A673 (cell line): ENCODE measurements at places on chromosomes 1 and 21. TPM values are rescaled to one million over a fixed set of nuclear protein-coding genes. Genes with fewer than 3 reads are reported as not detected.

DNA sequence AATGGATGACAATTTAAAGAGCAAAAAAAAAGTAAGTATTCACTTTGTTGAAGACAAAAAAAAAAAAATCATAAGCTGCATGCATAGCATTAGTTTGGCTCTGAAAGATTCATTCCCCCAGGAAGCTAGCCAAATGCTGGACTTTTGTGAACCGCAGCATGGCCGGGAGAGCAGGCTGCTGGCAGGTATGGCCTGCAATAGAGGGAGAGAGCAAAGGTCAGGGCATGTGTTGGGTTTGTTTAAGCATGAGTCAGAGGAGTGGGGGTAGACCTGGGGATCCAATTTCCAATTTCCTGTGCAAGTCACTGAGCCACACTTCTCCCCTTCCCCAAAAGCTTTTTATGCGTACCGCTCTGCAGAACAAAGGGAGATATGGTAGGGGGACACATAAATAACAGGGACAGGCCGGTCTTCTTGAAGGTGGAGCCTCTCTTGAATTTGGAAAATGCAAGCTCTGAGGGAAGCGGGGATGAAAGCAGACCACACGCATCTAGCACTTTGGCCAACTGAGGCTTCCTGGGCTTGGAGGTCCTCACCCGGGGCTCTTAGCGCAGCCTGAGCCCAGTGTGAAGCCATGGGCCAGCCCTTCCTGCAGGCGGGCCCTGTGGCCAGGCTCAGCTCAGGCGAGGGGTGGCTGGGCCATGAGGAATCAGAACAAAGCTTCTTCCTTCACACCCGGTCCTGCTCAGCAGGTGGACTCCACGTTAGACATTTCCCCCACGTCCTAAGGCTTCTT lies 171.1 kb downstream of the TOMM20 start:
- H3K36me3 ChIP-seq, result no peaks in the 10 kb centered on the region
- no peak for DNase-seq
- no peaks in the 10 kb centered on the region for H3K27me3 ChIP-seq
- H3K4me3 ChIP-seq, result no peak overlapping the region

- H3K36me3 ChIP-seq, result no peaks in the 10 kb centered on the region
- H3K4me1 ChIP-seq, result no peaks in the 10 kb centered on the region
- no peak overlapping the region for H3K4me3 ChIP-seq
- DNase-seq, result no peak
- no peak overlapping the region for H3K27ac ChIP-seq
Measured at GRCh38 chr1:202086579-202087350, 36.0 kb upstream of the GPR37L1 start.

The PPOX gene
- total RNA-seq, result 24.3 and 25.2 TPM in 2 replicates

The DMBX1 gene
- total RNA-seq, result 0.69 and 1.4 TPM in 2 replicates

DNA sequence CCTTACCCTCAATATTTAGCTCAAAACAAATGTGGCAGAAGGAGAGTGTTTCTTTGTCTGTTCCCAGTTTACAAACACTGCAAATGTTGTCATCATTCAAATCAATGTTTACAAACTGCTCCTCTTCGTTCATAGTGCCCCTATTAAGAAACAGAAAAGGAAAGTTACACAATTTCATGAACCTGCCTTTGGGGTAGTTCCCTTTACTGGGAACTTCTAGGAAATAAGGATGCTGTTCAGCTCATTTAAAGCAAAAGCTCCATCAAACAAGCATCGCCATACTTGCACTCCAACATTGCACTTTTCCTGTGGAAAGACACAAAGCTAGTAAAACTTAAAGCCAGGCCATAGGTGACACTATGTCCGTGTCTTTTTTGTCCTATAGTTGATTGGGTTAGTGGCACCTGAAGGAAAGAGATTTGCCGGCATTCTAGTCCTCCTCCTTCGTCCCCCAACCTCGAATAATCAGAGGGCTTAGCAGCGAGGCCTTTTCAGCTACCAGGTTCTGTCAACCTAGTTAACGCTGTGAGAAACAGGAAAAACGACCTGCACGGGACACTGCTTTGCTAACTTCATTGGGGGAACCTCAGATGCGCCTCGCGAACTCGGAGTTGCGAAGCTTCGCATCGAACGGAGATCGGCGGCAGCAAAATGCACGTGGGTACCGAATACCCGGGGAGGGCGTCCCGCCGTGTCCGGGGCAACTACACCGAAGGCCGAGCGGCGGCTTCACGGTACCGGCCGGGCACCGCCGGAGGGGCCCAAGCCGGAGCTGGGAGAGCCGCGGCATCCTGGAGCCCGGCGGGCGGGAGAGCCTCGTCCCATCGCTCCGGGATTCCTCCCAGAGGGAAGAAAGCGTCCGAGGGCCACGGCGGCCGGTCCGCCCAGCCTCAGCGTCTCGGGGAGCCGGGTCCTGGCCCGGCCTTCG lies 706 bp downstream of the C21orf91 start:
- peaks cover 10% of the 10 kb centered on the region for H3K4me1 ChIP-seq
- no peaks in the 10 kb centered on the region for H3K27me3 ChIP-seq
- peak; percentile 49 for DNase-seq
- H3K4me3 ChIP-seq, result peak overlapping the region; percentile 82
- H3K36me3 ChIP-seq, result peaks cover 6% of the 10 kb centered on the region
- peak overlapping the region; percentile 98 for H3K27ac ChIP-seq

GRCh38 chr1:221227872-221228337 lies 348.7 kb downstream of the HLX start:
- H3K27ac ChIP-seq, result no peak overlapping the region
- H3K4me3 ChIP-seq, result no peak overlapping the region
- DNase-seq, result no peak
- H3K36me3 ChIP-seq, result no peaks in the 10 kb centered on the region
- no peaks in the 10 kb centered on the region for H3K27me3 ChIP-seq

GRCh38 chr1:23004112-23004511 lies 11.5 kb downstream of the TEX46 start:
- H3K4me3 ChIP-seq, result no peak overlapping the region
- H3K36me3 ChIP-seq, result no peaks in the 10 kb centered on the region
- no peak for DNase-seq
- H3K4me1 ChIP-seq, result no peaks in the 10 kb centered on the region
- H3K27me3 ChIP-seq, result no peaks in the 10 kb centered on the region

DNA sequence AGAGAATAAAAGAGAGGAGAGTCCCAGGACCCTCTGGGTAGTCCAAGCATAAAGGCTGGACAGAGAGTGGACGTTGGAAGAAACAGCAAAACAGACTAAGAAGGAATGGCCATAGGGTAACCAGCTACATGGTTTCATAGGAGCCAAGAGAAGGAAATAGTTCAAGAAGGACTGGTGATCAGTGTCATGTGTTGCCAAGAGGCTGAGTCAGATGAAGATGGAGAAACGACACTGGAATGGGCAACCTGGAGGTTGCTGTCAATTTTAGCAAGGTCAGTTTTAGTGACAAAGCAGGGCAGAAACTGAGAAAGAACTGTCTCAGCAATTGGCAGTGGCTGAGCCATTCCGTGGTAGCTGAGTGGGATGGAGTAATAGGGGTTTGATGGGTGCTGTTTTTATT lies 41.4 kb downstream of the HMGB4 start:
- H3K36me3 ChIP-seq, result no peaks in the 10 kb centered on the region
- no peak overlapping the region for H3K27ac ChIP-seq
- H3K4me3 ChIP-seq, result no peak overlapping the region
- H3K27me3 ChIP-seq, result no peaks in the 10 kb centered on the region
- H3K4me1 ChIP-seq, result peaks cover 3% of the 10 kb centered on the region
- no peak for DNase-seq

DNA sequence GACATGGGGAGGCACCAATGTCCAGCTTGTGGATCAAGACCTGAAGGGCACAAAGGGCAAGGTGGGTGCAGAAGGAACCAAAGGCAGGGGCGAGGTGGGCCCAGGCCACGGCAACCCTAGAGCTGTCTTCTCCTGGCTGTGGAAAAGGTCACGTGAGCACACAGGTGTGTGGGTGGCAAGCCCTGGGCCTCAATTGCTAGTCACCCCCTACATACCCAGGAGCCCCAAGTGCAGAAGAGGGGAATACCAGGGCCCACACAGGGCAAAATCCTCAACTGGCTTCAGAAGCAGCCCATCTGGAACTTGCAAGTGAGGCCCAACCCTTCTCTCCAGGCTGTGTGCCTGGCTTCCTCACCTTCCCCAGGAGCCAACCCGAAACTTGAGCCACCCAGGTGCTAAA lies 25.6 kb downstream of the ZBTB17 start:
- H3K4me3 ChIP-seq, result no peak overlapping the region
- H3K27ac ChIP-seq, result peak overlapping the region; percentile 57
- peaks cover 24% of the 10 kb centered on the region for H3K36me3 ChIP-seq
- H3K4me1 ChIP-seq, result peaks cover 62% of the 10 kb centered on the region

DNA sequence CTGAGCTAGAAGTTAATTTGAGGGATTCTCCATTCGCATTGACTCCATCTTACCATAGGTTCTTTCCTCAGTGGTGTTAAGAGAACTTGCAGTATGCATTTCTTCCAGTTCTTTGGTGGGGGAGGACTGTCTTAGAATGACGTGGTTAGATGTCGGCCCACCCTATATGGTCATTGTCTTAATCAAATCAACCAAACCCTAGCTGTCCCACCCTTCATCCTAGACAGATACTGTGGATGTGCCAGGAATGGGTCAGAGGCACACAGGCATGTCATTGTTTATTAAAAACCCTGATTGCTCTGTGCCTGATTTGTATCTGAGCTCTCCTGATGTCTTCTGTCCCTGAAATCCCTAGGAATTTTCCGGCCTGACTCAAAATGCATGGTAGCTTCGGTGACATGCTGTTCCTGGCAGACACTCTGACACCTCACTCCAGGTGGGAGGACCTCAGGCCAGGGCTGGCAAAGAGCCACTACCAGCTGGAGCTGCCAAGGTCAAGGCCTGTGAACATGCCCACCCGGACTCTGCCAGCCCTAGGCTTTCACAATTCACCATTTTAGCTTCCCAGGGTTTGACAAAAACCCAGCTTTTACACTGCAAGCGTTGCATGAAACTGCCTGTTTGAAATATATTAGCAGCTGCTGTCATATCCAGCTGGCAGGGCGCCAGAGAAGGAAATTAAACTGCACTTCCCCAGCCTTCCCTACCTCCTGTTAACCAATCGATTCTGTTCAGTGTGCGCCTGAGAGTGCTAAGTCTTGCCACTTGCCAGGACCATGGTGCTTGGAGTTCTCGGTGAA lies 134.0 kb downstream of the FAM78B start:
- no peaks in the 10 kb centered on the region for H3K4me1 ChIP-seq
- H3K4me3 ChIP-seq, result no peak overlapping the region
- no peaks in the 10 kb centered on the region for H3K36me3 ChIP-seq
- DNase-seq, result peak; percentile 25

The CFAP141 gene
- total RNA-seq, result not detected in 2 replicates

- H3K27ac ChIP-seq, result no peak overlapping the region
- H3K36me3 ChIP-seq, result no peaks in the 10 kb centered on the region
- H3K4me1 ChIP-seq, result peaks cover 17% of the 10 kb centered on the region
Measured at GRCh38 chr1:167429612-167430011, 88.7 kb downstream of the CD247 start.

GRCh38 chr1:246454655-246455054 lies 52.4 kb downstream of the SMYD3 start:
- no peak for DNase-seq
- no peak overlapping the region for H3K4me3 ChIP-seq
- H3K4me1 ChIP-seq, result peaks cover 5% of the 10 kb centered on the region
- no peaks in the 10 kb centered on the region for H3K27me3 ChIP-seq
- H3K36me3 ChIP-seq, result no peaks in the 10 kb centered on the region

- H3K4me1 ChIP-seq, result no peaks in the 10 kb centered on the region
- DNase-seq, result no peak
- no peaks in the 10 kb centered on the region for H3K27me3 ChIP-seq
- H3K27ac ChIP-seq, result no peak overlapping the region
- no peaks in the 10 kb centered on the region for H3K36me3 ChIP-seq
- no peak overlapping the region for H3K4me3 ChIP-seq
Measured at GRCh38 chr1:117271129-117271528, 60.4 kb upstream of the VTCN1 start.

GRCh38 chr1:162699366-162699765 lies 67.1 kb downstream of the DDR2 start:
- no peaks in the 10 kb centered on the region for H3K27me3 ChIP-seq
- no peak overlapping the region for H3K4me3 ChIP-seq
- H3K27ac ChIP-seq, result no peak overlapping the region
- DNase-seq, result no peak
- peaks cover 14% of the 10 kb centered on the region for H3K36me3 ChIP-seq
- H3K4me1 ChIP-seq, result peaks cover 47% of the 10 kb centered on the region

DNA sequence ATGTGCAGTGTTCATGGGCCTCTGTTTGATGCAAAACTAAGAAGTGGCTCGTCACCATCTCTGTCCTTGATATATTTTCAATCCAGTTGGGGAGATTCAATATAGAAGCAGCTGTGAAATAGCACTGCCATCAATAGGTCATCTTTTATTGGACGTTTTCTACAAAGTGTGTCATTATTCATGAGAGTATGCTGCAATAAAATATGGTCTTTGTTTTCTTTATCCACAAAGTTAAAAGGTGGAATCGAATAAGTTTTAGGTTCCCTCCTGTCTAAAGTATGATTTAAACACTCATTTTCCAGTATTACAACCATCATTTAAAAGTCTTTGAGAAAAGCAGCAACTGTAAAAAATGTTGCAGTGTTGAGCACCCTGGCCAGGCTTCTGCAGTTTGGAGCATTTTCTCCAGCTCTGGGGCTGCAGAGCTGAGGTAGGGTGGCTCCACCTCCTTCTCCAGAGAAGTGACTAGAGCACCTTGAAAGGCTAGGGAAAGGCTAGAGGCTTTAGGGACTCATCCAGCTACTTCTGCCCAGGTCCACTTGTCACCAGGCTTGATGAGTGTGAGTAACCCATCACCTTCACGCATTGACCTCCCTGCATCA lies 56.5 kb upstream of the DNAH14 start:
- peaks cover 8% of the 10 kb centered on the region for H3K4me1 ChIP-seq
- H3K4me3 ChIP-seq, result no peak overlapping the region
- H3K27ac ChIP-seq, result no peak overlapping the region
- no peak for DNase-seq
- peaks cover 13% of the 10 kb centered on the region for H3K27me3 ChIP-seq

DNA sequence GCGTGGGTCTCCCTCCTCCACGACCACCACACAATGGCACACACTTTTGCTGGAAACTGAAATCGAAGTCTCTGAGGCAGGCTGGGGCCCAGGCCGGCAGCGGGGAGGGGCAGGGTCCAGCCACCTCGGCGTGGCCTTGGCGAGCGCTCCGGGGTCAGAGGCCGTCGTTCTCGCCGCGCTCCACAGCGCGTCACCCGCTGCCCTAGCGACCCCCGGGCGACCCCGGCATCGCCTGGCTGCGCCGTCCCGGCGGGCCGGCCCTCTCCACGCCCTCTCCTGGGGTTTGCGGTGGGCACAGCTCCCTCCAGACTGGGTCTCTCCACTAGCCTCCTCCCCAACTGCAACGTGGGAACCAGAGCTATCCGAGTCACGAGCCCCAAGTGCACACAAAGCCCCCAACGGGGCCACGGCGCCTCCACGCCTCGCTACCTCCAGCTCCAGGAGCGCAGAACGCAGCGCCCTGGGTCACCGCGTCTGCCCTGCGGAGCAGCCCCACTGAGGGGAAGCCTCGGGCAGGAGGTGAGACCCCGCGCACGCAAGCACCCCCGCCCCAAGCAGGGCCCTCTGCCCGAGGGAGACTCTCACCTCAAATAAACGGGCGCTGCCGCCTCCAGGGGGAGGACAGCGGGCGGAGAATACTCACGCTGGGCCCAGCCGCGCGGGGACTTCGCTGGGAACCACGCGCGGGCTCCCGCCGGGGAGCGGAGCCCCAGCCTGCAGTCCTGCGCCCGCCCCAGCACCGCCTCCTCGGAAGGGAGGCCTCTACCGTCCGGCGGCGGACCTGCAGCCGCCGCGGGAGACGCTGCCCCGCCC lies 134.0 kb upstream of the BARHL2 start:
- H3K4me1 ChIP-seq, result peaks cover 13% of the 10 kb centered on the region
- no peaks in the 10 kb centered on the region for H3K27me3 ChIP-seq
- H3K4me3 ChIP-seq, result peak overlapping the region; percentile 72
- no peaks in the 10 kb centered on the region for H3K36me3 ChIP-seq
- DNase-seq, result peak; percentile 92

GRCh38 chr1:178819123-178819522 lies 51.8 kb downstream of the ANGPTL1 start:
- H3K4me3 ChIP-seq, result no peak overlapping the region
- H3K27me3 ChIP-seq, result no peaks in the 10 kb centered on the region
- no peaks in the 10 kb centered on the region for H3K36me3 ChIP-seq
- no peak overlapping the region for H3K27ac ChIP-seq
- DNase-seq, result no peak
